Right atrium auricular region (tissue), 2 donors: ENCODE measurements at places on chromosomes 16 and 17. TPM values are rescaled to one million over a fixed set of nuclear protein-coding genes. Genes with fewer than 3 reads are reported as not detected.

DNA sequence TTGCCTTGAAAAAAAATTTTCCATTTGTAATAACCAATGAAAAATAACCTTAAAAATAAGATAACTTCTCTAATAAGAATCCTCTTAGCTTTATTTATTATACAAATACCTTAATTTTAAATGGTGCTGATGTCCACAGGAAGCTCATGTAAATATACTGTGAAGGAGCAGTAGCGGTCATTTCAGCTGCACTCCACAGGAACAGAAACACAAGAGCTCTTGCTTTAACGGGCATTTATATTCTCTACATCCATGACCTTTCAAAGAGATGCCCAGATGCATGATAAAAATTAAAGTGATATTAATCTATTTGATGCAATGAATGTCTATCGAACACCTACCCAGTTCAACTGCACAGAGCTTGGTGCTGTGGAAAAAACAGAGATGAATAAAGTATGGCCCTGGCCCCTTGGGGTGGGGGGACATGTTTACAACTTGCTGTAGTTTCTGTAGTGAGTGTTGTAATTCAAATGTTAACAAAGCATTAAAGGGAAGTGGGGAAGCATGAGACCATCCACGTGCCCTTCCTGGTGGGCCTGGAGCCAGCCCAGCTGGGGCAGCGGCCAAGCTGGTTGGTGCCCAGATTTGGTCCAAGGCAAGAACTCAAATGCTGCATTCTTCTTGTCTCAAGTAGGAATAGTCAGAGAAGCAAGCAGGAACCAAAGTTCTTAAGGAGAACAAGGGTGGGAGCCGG is 47.9 kb downstream of the IQCK start:
- no peak for DNase-seq

DNA sequence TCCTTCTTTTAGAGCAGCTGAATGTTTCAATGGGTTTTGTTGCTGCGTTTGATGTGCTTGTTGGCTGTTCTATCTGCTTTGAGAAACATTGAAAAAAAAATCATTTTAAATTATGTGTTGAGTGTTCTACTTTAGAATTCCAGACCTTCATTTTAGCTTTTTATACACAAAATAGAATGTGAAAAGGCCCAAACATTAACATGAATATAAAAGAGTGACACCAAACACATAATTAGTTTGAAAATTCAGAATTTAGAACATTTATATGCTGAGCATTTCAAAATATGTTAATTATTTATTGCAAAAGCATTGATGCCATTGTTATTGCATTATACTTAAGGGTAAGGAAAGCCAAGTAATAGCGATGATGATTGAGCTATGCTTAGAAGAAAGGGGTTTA is 2.9 kb downstream of the NFAT5 start:
- DNase-seq: no peak

- DNase-seq: no peak
Observed at GRCh38 chr16:88353232-88353631, 29.5 kb upstream of the ZNF469 start.

NPIPB9 gene
- total RNA-seq: not detected

UNC45B gene
- total RNA-seq: 118 TPM

TBL3 gene
- 22.4 TPM for total RNA-seq

NOTUM gene
- not detected for total RNA-seq

SP6 gene
- total RNA-seq: 2.7 TPM
